ENCODE measurements at places on chromosomes 5 and 9.
A peak's percentile ranks its signal among the peaks of the same experiment; 100 is the strongest.

DNA sequence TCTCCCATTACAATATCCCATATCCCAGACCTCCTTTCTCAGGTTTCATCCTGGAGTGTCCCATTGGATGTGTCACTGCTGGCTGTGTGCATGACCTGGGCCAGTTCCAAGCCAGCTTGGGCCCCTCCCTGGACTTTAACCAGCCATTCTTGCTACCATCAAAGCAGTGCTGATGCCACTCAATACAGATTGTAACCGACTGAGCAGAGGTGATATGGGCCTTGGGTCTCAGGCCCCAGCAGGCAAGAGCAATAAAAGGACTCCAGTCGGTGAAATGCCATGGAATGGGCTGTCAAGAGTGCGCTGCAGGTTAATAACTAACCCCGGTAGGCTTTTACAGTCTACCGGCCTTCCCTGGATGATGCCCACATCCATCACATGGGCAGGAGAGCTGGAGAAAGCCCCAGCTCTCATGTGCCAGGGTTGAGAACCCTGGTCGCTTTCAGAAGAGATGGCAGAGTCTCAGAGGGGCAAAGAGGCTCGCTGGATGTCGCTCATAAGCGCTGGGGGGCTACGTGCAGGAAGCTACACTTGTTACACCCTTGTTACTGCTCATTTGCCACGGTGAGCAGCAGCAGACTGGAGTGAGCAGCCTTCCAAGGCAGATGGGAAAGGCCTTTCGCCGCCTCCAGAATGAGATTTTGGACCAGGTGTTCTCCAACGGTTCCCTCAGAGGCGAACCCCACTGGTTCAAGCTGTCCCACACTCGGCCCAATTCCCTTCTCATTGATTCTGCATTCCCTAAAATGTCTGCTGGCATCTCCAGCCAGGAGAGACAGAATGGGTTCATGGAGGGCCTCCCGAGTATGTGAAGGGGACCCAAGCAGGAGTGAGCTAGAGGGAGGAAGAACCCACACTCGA lies 13.2 kb downstream of the EPB41L4B start:
- no peak for DNase-seq

DNA sequence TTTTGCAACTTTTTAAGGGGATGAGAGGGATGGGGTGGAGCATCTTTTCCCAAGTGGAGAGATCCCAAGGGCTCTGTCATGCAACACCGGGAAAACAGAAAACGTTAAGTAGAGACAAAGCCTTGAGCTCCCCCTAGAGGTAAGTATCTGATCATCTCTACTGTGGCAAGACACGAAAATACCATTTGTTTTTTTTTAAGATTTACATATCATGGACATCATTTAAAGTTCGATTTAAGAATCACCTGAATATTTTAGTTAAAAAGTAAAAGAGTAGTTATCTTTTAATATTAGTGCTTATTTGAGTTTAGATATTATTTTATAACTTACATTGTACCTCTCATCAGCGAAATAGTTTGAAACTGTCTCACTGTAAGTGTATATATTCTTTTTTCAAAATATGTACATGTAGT lies 200.4 kb downstream of the LRRC70 start:
- DNase-seq, result peak; percentile 10

DNA sequence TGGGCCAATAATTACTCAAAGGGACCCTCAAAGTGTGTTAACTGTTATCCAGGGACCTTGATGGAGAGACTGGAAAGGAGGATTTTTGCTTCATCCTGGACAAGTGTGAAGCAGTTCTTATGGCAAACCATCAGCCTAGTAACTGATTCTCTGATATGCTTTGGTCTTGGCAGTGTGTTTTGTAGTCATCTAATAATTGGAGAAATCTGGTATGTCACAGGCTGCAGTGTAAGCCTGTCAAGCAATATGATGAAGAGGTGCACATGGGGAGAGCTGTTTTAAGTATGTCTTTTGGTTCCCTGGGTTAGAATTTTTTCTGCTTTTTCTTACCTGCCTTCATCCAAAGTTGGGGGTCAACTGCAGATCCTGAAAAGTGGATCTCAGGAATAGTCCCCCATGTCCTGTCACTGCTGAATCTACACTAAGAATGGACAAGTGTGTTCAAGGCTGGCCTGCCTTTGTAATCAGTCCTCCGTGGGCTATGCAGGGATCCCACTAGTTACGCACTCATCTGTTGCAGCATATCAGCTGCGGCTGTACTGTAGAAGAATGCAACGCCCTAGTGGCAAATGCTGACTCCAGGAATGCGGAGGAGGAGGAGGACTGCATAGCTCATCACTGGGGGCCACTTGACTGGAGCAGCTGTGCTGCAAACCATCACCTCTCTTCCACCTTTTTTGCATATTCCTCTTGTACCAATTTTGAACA lies 1.9 kb downstream of the SPTAN1 start:
- DNase-seq, result no peak

- DNase-seq, result no peak
These were observed 46.8 kb upstream of the OTULINL start for GRCh38 chr5:14534773-14535172.

- DNase-seq, result no peak
These were observed at the start of gene PCDHGA4 for GRCh38 chr5:141354900-141355469. Gene PCDHGA4 (plus strand): TSS chr5:141355021. CDS start chr5:141355108, 87 bp downstream.

- no peak for DNase-seq
These were observed 18.7 kb upstream of the PIK3R1 start for GRCh38 chr5:68196876-68197275.

DNA sequence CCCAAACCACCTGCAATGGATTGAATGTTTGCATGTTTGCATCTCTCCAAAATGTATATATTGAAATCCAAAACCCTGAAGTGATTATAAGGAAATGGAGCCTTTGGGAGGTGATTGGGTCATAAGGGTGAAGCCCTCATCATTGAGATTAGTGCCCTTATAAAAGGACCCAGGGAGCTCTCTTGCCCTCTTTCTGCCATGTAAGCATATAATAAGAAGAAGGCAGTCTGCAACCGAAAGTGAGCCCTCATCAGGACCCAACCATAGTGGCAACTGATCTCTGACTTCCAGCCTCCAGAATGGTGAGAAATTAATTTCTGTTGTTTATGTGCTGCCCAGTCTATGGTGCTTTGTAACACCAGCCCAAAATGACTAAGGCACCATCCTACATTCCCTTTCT lies 115.7 kb upstream of the EFNA5 start:
- DNase-seq, result no peak

DNA sequence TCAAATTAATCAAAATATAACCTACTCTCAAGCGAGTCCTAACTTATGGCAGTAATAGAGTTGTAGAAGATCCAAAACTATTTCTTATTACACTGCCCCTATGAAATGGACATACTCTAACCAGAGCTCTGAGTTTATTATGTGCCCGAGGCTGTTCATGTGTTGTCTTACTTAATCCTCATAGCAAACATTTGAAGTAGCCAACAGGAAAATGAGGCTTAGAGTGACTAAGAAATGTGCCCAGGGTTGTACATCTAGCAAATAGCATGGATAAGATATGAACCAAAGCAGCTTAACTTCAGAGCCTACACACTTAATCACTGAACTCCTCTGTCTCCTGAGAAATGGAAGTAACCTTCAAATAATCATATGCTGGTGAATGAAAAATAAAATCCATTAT lies 1551.7 kb downstream of the MAT2B start:
- DNase-seq, result no peak

DNA sequence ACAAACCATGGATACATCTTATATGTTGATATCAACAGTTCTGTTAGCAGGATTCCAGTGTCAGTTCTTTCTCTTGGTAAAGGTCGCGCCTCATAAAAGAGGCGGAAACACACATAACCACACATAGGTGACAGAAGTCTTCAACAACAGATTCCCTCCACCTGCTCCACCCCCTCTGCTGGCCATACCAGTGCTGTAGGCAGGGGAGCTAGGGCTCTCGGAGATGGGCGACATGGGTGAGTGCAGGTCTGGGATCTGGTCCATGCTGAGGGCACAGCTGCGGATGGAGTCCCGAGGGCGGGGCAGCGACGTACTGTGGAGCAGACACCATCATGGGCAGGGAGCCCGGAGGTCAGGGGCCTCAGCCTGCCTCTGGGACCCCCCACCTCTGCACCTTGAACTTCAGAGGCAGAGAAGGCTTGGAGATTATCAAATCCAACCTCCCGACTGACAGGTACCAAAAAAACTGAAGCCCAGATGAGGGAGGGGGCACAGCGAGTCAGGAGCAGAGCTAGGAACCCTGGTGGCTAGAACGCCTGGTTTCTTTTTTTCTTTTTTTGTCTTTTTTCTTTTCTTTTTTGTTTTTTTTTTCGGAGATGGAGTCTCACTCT lies 12.0 kb upstream of the TOR2A start:
- DNase-seq, result no peak

DNA sequence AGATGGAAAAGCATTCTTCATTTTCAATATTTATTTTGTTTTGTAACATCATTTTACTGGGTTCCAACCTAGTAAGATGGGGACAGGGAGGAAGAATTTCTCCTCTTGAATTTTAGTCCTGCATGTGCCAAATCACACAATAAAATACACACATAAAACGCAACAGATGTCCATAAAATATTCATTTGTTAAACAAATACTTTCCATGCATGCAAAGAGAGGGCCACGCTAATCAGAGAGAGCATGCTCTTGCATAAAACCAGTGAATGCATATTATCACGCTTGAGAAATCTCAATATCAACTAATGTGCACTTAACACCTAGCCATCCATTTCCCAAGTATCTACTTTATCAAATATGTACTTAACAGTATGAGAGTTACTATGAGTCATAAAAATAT lies 212.6 kb upstream of the TARS1 start:
- DNase-seq, result no peak

- DNase-seq, result no peak
These were observed 271.7 kb upstream of the KLF4 start for GRCh38 chr9:107761307-107761706.

- no peak for DNase-seq
These were observed 79.1 kb upstream of the ADAMTSL1 start for GRCh38 chr9:18394847-18395351.

DNA sequence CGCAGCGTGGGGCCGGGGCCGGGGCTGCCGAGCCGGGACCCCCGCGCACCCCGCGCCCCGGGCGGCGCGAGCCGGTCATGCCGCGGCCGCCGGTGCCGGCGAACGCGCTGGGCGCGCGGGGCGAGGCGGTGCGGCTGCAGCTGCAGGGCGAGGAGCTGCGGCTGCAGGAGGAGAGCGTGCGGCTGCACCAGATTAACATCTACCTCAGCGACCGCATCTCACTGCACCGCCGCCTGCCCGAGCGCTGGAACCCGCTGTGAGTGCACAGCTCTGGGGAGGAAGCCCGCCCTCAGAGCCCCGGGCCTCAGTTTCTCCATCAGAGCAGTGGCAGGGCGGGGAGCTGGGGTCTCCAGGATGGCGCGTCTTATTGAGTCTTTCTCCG lies 335 bp downstream of the GALNT12 start:
- no peak for DNase-seq

GRCh38 chr5:119583684-119584083 lies 45.7 kb upstream of the FAM170A start:
- no peak for DNase-seq

GRCh38 chr9:122446819-122447484 lies 30.8 kb downstream of the OR1J1 start:
- no peak for DNase-seq

- no peak for DNase-seq
These were observed 1.8 kb downstream of the LPCAT1 start for GRCh38 chr5:1521671-1522600.

DNA sequence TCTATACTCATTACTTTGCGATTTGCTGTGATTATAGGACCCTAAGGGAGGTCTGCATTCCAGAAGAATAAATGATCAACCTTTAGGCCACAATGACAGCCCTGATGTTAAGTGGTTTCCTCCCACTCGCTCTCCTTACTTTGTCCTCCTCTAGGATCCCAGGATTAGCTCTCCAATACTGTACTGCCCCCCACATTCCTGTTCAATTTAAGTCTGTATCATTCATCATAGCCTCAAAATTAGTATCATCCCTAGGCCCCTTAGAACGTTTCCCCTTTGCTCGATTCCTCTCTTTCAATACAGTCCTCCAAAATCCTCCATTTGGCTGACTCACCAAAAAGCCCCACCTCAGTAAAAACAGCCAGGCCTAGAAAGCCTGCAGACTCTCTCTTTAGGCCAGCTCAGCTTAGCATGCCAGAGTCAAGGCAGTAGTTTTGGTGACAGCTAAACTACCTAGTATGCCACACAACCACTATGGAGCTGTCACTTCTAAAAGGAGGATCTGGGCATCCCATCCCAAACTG lies 24.4 kb downstream of the RNF145 start:
- DNase-seq, result no peak

DNA sequence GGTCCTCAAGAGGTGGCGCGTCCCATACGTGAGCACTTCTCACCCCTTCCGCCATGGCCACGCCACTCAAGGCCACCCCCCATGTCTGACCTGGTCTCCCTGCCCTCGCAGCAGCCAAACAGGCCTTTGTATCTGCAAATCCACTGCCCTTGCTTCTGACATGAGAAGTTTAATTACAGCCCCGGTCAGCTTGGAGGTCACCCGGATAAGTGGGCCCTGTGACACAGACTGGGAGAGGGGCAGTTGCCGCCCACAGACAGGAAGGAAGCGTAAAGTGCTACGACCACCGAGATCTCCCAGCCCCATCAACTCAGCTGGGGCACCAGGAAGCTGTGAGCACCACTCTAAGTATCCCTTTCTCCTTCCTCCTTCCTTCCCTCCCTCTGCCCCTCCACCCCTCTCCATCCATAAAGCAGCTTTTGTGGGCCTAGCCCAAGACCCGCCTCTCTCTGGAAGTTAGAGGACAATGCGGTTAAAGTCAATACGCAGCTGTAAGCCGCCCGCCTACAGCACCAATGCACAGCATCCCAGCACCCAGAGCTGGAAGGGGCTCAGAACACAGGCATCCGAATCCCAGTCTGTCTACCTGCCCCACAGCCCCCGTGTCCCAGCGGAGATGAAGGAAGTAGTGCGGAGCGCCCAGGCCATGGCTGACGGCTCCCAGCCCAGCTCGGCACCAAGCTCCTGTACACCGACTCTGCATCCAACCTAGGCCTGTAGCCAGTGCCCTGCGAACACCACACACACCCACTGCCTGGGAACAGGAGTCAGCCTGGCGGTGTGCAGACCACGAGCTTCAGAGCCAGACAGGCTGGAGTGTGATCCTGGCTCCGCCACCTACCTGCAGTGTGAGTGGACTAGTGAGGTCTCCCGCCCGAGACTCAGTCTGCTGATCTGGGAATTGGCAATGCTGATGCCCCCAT lies 44.8 kb upstream of the RNF130 start:
- no peak for DNase-seq

GRCh38 chr5:176775409-176775808 lies 35.0 kb upstream of the UNC5A start:
- no peak for DNase-seq

DNA sequence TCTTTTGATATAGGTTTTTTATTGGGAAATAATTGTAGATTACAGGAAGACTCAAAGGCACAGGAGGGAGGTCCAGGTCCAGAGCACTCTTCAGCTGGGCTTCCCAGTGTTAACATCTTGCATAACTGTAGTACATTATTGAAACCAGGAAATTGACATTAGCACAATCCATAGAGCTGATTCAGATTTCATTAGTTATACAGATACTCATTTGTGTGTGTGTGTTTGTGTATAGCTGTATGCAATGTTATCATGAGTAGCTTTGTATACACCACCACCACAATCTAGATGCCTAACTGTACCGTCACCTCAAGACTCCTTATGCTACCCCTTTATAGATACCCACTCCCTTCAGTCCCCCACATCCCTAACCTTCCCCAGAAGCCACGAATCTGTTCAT lies 47.9 kb downstream of the SLC36A1 start:
- DNase-seq, result no peak

- DNase-seq, result no peak
These were observed 1.4 kb downstream of the PCDHA13 start for GRCh38 chr5:140883373-140883772.

GRCh38 chr5:133386662-133387061 lies 225.7 kb downstream of the FSTL4 start:
- DNase-seq, result no peak

Data from caudate nucleus (tissue), 63 donors.